ENCODE measurements at places on chromosomes 1 and 21.

DNA sequence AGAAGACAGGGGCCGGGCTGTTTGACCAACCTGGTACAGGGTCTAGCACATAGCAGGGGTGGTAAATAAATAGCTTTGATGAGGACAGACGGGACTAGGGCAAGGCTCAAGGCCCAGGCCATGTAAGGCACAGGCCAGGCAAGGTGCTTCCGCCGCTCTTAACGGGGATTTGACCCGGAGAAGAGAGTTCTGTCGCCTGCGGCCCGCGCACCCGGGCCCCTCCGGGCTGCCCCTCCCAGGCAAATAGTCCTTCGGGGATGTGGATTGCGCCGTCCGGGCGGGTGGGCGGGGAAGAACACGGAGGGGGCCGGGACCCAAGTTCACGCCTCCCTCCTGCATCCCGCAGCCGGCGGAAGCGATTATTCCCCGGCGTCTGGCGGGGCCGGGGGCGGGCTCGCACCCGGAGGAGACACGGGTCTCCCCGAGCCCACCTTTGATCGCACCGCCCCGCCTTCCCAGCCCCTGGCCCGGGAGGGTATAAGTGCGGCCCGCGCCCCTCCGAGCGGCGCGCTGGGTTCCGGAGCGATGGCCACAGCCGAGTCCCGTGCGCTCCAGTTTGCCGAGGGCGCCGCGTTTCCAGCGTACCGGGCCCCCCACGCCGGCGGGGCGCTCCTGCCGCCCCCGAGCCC, at the start of gene MIXL1:
Gene MIXL1 (plus strand): TSS at position 508 of the 629 bp plus-strand sequence. CDS start 18 bp downstream, at position 526.
- DNase-seq: no peak

- DNase-seq: no peak
Measured at GRCh38 chr1:38746941-38747600, 112.5 kb downstream of the RRAGC start.

GRCh38 chr1:97378596-97378995, 542.2 kb downstream of the DPYD start:
- no peak for DNase-seq

DNA sequence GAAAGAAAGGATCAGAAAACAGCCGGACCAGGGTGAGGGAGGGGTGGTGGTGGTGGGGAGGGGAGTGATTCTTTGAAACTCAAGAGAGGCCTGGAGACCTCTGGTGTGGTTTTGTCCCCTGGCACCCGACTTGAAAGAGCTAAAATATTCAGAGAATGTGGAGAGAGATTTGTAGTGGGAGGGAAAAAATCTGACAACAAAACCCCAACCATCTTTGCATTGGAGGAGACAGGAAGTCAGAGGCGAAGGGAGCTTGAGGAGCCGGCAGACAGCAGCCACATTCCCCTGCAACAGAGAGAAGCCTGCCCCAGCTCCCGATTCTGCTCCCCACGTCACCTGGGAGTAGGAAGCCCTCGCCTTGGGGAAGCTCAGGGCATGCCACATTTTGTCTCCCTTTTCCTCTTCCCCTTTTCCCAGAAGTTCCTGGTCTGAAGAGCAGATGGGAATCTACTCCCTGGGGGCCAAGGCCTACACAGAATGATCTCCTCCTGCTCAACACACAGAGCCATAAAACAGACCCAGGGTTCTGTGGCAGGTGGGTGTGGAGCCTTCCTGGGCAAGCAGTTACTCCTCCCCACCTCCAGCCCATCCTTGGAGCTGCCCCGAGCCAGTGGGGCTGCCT, 84.9 kb downstream of the ITPKB start:
- peak; percentile 84 for DNase-seq

DNA sequence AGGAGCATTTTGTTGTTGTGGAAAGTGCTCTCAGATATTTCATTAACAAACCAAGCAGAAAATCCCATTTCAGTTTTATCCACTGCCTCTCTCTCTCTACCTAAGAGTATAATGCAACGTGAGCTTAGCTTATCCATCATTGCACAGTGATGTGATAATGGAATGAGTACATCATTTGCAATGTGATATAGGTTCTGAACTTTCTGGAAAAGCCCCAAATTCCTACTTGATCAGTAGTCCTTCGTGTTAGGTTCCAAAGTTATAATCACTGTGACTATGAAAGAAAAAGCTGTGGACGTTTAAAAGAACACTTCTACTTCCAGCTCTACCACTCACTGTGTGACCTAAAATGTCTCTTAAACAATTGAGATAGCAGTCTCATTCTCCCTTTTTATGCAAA, 76.4 kb upstream of the PRMT6 start:
- DNase-seq: peak; percentile 37

- no peak for DNase-seq
Measured at GRCh38 chr21:23402929-23403520, 2204.3 kb downstream of the MRPL39 start.

GRCh38 chr1:29136391-29136915, 12.8 kb upstream of the TMEM200B start:
- peak; percentile 43 for DNase-seq

GRCh38 chr1:89733748-89734147, 87.1 kb upstream of the LRRC8D start:
- no peak for DNase-seq

DNA sequence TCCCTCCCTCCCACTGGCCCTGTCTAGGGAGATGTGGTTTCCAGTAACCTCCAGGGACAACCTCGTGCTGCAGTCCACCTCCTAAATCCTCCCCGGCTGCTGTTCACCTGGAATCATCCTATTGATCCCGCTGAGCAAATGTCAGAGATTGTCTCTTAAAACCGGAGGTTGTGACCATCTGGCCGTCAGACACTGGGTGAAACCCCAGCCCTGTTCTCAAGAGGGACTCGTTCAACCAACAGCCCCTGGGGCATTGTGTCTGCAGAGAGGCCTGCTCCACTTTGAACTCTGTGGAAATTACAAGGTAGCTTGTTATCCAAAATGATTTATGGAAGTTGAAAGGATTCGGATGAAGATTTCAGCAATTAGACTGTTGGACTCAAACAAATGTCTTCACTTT, 498.0 kb downstream of the MATN1 start:
- DNase-seq: no peak

DNA sequence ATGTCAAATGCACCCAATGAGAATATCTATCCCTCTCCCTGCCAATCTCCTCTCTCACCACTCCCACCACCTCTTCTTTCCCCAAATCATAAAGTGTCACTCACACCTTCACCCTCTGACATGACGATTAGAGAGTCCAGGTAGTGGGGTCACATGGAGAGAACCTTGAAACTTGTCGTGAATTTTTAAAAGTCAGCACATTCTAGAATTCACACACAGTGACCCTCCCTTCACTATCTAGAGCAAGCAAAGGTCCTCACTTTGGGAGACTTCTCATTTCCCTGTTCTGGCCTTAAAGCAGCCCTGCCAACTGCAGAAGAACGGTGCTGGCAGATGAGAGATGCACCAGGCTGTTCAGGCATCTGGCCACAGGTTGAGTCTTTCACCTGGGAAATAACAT, 61.9 kb downstream of the CD34 start:
- no peak for DNase-seq

DNA sequence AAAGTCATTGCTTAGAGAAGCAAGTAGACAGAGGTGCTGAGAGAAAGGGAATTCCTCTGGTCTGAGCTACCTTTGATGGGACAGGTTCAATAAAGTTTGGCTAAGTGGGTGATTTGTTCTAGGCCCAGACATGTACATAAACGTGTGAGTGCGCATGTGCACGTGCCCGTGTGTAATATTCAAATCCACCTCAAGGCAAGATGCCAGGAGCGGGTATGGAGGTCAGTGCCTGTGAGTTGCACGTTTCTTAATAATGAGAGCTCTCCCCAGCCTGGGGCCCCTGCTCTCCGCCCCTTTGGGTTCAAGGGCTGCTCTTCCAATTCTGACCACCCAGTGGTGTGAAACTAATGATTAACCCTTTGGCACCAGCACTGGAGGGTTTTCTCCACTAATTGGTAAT, 53.8 kb upstream of the LMO4 start:
- DNase-seq: no peak

- DNase-seq: peak; percentile 53
Measured at GRCh38 chr21:35738347-35738961, 321.9 kb downstream of the SETD4 start.

DNA sequence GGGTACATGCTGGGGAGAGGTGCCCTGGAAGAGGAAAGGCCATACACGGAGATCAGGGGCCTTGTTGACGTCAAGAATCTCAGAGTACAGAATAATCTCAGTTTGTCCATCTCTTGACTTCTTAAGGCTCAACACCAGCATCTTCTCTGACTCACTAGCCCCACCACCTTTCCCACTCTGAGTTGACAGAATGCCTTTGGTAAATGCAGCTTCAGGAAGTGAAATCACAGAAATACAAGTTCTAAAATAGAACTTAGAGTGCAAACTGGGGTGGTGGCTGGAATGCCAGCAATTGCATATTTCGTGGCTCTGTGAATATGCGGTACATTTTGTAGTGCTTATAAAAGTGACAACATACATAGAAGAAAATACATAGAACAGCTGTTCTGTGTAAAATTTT, 1.6 kb downstream of the COG2 start:
- peak; percentile 40 for DNase-seq

GRCh38 chr1:220124542-220124941, 30.6 kb downstream of the IARS2 start:
- DNase-seq: peak; percentile 67

GRCh38 chr1:8202182-8202905, 115.6 kb upstream of the SLC45A1 start:
- DNase-seq: peak; percentile 87

DNA sequence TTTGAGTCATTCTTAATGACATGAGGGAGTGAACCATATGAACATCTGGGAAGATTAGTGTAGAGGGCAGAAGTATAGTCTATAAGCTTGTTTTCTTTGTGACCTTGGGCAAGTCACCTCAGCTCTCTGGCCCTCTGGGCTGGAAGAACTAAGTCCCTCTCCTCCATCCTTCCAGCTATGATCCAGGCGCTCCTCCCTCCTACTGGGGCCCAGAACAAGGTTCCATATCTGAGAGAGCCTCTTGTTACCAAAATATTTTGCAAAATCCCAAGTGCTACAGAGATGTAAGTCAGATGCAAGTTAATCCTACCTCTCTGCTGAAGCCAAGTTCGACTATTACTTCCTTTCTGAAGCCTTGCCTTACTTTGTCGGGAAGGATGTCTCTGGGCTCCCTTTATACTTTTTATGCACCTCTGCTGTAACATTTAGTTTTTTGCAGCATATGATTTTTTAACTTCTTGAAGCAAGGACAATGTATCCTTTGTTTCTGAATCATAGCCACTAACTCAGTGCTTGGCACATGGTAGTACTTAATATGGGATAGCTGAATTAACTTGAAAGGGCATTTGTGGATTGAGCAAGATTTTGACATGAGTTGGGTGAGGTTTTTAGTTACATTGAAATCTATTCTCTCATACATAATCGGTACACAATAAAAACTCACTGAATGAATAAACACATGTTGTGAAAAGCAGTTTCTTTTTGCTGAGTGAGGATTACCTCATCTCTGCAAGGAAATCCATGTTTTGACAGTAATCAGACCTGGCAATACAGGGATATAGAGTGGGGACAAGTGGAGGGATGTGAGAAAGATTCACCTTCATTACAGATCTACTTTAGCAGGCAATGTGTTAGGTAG, 54.7 kb upstream of the BEND5 start:
- no peak for DNase-seq
